ENCODE measurements at places on chromosomes 13 and 19. TPM values are rescaled to one million over a fixed set of nuclear protein-coding genes. Genes with fewer than 3 reads are reported as not detected.

DNA sequence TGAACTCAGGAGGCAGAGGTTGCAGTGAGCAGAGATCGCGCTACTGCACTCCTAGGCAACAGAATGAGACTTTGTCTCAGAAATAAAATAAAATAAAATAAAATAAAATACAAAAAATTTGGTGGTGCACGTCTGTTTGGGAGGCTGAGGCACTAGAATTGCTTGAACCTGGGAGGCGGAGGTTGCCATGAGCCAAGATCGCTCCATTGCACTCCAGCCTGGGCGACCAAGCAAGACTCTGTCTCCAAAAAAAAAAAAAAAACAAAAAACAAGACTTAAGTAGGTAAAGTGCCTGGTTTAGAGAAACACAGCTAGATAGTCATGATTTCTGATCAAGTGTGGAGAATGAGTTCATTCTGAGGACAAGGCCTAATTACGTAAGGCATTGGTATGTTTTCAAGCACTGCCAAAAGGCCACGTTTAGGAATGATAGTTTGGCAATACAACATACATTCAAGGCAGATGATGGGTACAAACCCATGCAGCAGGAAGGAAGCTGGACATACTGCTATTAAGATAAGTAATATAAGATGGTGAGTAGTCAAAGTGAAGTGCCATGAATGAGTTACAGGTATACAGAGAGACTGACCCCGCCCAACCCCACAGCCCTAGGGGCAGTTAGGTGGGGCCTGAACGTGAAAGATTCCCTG is 4.8 kb upstream of the UCHL3 start:
- no peak for DNase-seq

- no peak for DNase-seq
Measured at GRCh38 chr13:113542751-113543424, 41.7 kb upstream of the TFDP1 start.

DNA sequence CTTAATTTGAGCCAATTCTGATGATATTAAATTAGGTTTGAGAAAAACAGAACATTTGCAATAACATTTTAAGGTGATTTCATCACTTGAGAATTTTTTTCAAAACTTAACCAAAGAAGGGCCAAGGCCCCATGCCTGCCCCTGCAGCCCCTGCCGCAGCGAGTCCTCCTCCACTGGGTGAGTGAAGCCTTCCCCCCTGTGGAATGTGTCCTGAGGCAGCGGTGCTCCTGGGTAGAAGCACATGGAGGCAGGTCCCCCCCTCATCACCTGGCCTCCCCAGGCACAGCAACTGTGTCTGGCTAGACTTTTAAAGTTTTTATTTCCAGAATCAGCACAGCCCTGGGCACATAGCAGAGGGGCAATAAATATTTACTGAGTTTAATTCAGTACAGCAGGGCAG is 10.8 kb downstream of the SOX1 start:
- DNase-seq, result no peak

DNA sequence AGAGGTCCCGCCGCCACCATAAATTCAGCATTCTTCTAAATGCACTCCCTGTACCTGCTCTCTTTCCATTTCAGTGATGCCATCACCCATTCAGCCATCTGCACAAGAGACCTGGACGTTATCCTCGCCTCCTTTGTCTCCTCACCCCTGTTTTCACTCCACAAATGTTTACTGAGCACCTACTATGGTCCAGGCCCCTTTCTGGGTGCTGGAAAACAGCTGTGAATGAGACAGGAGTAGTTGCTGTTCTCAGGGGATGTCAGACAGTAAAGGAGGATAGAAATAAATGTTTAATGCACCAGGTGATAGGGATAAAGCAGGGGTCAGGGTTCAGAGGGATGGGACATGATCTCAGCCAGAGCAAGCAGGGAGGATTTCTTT is 3.3 kb downstream of the AP1M1 start:
- DNase-seq, result no peak

The KASH5 gene
- polyA plus RNA-seq, result 0.48 TPM

The CD37 gene
- 32.4 TPM for polyA plus RNA-seq

GRCh38 chr13:101640788-101641400 is 188.4 kb downstream of the ITGBL1 start:
- no peak for DNase-seq

GRCh38 chr19:16587833-16588823 is 15.9 kb upstream of the SLC35E1 start:
- no peak for DNase-seq

The ZSCAN5A gene
- polyA plus RNA-seq, result 11.4 TPM

DNA sequence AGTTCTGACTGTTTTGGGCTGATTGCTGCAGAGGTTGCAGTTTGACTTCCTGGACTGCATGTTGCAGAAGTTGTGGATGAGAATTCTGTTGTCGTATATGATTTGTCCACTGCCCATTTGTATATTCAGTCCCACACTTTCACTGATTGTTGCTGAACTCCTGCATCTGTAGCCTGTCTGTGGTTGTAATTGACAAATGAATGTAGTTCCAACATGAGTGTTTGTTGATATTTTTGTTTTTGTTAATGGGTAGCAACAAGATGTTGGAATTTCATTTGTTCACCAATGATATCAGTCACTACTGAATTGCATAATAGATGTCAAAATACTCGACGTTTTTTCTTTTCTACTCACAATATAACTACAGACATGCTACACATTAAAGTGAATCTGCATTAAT is 533.9 kb downstream of the DCT start:
- DNase-seq, result no peak

- peak; percentile 74 for DNase-seq
Measured at GRCh38 chr19:50167314-50167721, 4.2 kb upstream of the IZUMO2 start.

DNA sequence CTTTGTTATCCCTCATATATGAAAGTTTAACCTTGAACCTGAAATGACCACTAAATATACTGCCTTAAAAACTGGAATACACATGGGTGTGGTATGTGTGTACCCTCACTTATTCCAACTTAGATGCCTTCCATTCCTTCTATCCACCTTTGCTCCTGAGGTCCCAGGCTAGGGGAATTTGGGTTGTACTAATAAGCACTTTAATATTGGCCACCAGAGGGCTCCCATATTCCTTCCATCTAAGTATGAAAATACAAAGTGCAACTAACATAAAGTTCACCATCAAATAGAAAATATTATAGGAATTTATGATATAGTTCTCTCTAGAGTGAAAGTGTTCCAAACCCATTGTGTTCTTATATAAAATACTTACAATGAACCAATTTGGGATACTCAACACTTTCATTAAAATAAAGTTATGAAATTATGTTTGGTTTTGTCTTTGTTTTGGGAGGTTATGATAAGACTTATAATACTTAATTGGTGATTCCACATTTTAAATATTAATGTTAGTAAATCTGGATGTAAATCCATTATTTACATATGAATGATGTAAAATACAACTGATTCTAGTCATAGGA is 62.3 kb downstream of the ITGBL1 start:
- no peak for DNase-seq

DNA sequence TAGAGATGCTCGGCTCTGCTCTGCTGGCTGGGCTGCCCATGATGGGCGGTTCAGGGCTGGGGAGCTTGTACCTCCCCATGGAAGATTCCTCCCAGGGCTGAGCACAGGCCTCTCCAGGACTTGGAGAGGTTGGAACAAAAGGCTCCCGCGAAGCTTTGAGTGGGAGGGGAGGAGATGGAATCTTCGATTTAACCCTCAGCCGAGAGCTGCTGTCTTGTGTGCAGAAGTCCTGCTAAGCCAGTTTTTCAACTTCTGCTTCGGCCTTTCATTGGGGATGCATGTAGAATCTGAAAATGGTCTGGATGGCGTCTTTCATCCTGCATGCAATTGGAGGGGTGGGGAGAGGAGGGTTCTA is 163.3 kb downstream of the KDM4B start:
- DNase-seq, result peak; percentile 53

The FAM216B gene
- not detected for polyA plus RNA-seq

DNA sequence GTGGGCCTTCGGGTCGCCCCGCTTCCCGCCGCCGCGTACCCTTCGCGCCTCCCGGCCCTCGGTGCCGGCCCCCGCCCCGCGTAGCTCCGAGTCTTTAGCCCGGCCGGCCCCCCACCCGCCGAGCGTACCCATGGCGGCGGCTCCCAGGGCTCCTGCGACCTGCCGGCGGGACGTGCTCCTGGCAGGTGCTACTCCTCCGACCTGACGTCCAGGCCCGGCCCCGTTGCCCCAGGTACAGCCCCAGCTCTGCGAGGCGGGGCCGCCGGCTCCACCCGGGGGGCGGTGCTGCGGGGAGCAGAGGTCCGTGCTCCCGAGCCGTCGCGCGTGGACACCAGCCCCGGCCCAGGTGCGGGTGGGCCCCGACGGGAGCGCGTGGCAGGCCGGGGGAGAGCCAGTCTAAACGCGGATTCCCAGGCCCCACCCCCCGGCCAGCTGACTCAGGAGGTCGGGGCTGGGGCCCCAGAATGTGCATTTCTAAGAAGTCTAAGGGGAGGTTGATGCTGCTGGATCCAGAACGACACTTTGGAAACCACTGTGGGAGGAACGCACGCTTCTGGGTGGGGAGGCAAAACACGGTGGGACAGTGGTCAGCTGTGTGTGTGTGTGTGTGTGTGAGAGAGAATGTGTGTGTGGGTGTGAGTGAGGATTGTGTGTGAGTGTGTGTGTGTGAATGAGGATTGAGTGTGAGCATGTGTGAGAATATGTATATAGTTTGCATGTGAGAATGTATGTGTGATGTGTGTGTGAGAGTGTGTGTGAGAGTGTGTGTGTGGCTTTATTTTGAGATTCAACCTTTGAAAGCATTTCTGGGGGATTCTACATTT is at the start of gene SLC15A1:
SLC15A1 (minus strand) TSS at position 206 of the 824 bp plus-strand sequence; CDS start at position 132, 74 bp downstream.
- no peak for DNase-seq

The ZNF844 gene
- polyA plus RNA-seq, result 32.2 TPM

GRCh38 chr13:105202354-105202753 is 1333.1 kb downstream of the EFNB2 start:
- no peak for DNase-seq

DNA sequence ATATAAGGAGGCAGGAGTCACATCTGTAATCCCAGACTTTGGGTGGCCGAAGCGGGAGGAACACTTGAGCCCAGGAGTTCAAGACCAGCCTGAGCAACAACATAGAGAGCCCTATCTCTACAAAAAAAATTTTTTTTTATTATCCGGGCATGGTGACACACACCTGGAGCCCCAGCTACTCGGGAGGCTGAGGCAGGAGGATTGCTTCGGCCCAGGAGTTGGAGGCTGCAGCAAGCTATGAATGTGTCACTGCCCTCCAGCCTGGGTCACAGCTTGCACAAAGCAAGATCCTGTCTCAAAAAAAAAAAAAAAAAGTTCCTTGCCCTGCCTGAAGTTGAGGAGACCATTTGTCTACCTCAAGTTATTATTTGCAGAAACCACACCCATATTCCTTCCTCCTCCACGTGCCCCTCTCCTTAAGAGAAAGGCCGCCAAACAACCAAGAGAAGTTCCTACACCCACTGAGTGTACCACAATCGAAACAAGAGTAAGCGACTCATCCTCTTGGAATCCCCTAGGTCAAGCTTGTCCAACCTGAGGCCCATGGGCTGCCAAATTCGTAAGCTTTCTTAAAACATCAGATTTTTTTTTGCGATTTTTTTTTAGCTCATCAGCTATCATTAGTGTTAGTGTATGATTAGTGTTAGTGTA is 2.2 kb downstream of the ABCC4 start:
- no peak for DNase-seq

The ZNF471 gene
- polyA plus RNA-seq, result 14.5 TPM

GRCh38 chr13:19959141-19959830 is 759 bp downstream of the ZMYM2 start:
- DNase-seq, result peak; percentile 18

GRCh38 chr13:65633806-65634205 is 1596.3 kb downstream of the PCDH9 start:
- DNase-seq, result no peak

The WDR87 gene
- not detected for polyA plus RNA-seq

- DNase-seq, result no peak
Measured at GRCh38 chr19:50224986-50225747, 21.7 kb downstream of the MYH14 start.

- no peak for DNase-seq
Measured at GRCh38 chr19:15252398-15253018, 20.3 kb upstream of the EPHX3 start.

The ELAVL3 gene
- polyA plus RNA-seq, result 0.14 TPM

The VWA8 gene
- 18.7 TPM for polyA plus RNA-seq

GRCh38 chr13:76440568-76440967 is 445.6 kb downstream of the KCTD12 start:
- DNase-seq, result no peak

- DNase-seq, result no peak
Measured at GRCh38 chr19:35130761-35131720, 3.8 kb downstream of the LGI4 start.

GRCh38 chr19:29529646-29530539 is 4.1 kb downstream of the VSTM2B start:
- no peak for DNase-seq
